ENCODE measurements at places on chromosomes 16 and 17.

- peak; percentile 70 for DNase-seq
Observed at GRCh38 chr17:78124081-78124835, 4.3 kb downstream of the TMC6 start.

DNA sequence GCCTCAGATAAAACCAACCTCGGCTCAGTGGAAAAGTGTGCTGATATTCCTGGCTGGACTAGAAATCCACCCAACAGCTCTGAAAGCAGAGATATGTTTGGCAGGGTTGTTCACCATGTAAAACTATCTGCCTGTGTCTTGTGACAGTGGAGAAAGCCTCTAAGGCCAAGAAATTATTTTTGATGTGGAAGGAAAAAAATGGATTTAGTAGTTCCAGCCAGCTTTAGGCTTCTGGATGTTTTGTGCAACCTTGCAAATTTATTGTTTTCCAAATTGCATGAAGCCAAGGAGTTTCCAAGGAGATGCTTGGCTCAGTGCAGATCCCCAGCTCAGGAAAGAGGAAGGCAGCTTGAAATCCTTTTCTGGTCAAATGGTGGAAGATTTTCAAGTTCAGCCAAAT lies 31.6 kb downstream of the TEKT5 start:
- DNase-seq: no peak

DNA sequence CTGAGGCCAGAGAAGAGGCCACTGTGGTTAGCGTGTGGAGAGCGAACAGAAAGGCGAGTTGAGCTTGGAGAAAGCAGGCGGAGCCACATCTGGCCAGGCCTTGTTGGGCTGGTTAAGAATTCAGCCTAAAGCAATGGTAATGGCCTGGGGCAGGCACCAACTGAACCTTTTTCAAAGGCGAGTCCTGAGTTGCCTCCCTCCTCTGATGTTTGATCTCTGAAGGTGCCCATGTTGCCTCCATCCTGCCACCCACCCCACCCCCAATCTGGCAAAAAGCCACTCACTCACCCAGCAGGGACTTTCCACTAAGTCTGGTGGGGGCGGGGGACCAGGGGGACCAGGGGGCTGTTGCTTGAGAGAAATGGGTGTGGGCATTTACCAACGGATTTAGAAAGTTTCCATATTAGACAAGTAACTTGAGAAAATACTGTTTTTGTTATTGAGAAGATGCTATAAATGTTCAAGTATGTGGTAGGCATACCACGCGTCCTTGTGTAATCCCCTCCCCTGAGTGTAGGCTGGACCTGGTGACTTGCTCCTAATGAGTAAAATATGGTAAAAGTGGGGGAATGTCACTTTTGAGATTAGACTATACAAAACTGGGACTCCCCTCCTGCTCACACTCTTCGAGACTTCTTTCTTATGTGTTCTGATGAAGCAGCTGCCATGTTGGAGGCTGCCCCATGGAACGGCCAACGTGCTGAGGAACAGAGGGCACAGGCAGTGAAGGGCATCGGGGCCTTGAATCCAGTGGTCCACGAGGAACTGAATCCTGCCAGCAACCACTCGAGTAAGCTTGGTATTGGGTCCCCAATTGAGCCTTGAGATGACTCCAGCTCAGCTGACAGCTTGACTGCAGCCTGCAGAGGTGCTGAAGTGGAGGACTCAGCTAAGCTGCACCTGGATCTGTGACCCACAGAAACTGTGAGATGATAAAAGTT lies 29.9 kb upstream of the TNS4 start:
- DNase-seq: no peak

DNA sequence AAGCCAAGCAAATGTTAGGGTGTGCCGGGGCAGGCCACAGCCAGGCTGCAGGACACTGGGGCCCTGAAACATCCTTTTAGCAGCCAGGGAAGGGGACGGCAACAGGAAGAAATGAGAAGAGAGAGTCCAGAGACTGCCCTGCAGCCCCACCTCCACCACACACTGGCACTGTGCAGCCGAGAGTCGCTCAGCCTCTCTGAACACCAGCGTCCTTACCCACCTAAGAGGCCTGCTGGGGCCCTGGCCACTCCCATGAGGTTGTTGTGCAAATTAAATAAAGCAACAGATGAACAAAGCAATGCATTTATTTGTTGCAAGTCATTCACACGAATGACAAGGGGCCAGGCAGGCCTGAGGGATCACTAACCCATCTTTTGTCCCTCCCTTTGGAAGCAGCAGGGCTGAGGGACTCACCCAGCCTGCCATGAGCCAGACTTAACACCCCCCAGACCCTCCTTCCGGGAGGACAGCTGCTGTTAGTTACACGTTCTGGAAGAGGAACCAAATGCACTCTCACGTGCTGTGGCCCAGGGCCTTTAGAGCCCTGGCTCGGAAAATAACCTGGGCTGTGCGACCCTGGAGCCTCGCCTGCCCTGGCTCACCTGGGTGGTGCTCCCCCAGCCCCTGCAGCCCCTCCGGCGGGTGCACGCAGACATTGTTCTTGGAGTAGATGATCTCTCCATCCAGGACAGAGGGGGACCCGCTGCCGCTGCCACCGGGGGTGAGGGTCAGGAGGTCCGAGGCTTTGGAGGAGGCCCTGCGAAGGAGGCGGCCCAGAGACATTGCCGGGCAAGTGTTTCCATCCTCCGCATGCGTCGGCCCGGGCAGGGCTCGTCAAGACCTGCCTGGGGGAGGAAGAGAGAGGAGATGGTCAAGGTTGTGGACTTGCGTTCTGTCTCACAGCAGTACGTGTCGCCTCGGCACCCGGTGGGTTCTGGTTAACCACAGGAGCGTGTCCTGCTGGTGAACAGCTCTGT lies 22.6 kb downstream of the TBC1D16 start:
- DNase-seq: no peak

DNA sequence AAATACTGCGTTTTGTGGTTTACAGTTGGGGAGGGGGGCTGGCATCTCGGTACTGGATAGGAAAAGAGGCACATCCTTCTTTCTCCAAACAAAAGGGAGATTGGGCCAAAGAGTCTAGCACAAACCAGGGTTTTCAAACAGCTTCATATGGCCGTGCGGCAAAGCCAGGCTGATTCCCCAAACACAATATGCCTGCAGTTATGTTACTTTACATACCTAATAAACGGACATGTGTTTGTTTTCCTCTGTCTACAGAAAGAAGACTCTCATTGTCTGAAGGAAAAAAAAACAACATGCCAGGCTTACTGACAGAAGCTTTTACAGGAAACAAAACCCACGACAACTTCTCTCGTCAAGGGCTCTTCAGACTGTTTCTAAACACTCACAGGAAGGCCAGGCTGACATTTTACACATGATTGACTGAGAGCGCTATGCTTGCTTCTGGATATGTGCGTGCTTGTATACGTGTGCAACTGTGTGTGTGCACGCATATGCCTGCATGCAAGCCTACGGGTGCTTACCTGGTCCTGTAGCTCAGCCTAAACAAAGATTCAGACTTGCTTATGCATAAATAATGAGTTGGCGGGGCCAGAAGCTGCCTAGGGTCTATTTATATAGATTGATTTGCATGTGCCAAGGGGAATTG lies 461.0 kb upstream of the C16orf82 start:
- no peak for DNase-seq

DNA sequence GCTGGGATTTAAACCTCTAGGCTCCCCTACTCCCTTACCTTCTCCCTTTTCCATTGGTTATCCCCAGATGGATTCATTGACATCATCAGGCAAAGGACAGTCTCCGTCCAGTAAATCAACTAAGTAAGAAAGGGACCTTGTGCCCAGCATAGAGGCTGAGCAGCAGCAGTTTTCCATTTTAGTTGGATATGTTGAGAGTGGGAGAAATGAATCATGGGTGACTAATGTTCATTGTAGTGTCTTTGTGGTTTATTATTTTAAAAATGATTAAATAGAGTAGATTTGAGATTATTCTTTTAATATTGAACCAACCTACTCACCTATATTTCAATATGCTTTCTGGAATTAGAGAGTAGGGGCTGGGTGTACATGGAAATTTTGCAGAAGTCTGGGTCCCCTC lies 99.4 kb upstream of the CACNG3 start:
- no peak for DNase-seq

DNA sequence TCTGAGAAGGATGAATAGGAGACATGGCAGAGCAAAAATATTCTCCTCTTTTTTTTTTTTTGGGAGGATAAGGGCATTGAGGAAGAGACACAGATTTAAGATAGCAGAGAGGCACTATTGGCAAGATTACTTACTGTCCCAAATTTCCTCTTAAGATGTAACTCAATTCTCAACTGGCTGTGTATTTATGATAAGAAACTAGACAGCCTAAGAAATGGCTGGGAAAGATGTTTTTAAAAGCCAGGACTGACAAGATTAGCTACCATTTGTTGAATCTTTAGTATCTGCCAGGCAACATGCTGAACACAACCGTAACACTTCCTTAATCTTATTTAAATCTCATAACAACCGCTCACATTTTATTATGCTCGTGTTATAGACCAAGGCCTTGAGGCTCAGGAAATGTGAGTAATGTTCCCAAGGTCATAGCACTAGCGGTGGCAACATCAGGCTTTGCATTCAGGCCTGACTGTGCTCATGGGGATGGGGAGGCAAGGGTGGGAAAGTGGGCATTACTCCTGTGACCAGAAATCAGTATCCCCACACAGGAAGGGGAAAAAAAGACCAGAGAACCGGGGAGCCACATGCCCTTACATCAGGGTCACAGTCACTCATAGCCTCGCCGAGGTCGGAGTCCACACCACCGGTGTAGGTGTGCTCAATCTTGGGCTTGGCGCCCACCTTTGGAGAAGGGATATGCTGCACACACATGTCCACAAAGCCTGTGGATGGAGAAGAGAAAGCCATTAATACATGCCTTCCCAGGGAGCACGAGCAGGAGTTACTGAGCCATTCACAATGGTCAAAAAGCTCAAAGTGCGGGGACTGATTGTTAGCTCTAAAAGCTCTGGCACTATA lies 15.6 kb downstream of the HIGD1B start:
- DNase-seq: no peak

GRCh38 chr16:65071433-65072311 lies 50.2 kb downstream of the CDH11 start:
- DNase-seq: no peak

DNA sequence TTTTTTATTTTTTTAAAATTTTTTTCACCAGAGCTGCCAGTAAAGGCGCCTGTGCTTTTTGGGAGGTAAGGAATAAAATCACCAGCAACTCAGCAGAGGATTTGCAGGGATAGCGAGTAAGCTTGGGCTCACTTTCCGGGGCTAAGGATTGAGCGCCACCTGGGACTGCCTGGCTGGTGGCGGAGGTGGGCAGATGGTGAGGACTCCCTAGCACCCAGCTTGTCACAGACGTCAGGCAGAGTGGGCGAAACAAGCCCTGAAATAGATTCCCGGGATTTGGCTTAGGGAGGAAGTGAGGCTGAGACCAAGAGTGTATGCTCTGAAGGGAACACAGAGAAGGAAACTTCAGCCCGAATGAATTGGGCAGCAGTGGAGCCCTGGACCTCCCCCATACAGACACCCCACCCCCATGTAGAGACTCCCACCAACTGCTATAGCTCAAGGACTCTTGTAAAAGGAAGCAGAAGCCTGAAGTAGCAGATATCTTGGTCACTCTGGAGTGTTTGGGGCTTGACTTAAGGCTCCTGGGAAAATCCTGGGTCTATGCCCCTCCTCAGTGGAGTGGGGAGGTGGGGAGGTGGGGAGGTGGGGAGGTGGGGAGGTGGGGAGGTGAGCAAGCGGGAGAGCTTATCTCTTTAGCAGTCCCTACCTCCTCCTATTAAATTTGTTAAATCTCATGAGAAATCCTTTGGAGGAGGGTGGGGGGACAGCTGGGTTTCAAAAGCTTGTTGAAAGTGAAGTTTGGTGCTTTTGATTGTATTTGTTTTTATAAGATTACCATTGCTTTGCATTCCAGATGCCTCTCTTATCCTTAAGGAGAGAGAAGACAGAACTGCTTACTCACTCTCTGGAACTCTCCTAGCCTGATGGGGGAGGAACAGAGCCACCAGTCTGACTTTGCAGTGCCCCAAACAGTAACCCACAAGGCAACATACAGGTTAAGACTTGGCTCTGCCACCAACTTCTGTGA lies 8.2 kb downstream of the ARL4D start:
- DNase-seq: no peak

GRCh38 chr17:78040440-78041385 lies 82.2 kb downstream of the TNRC6C start:
- peak; percentile 75 for DNase-seq

DNA sequence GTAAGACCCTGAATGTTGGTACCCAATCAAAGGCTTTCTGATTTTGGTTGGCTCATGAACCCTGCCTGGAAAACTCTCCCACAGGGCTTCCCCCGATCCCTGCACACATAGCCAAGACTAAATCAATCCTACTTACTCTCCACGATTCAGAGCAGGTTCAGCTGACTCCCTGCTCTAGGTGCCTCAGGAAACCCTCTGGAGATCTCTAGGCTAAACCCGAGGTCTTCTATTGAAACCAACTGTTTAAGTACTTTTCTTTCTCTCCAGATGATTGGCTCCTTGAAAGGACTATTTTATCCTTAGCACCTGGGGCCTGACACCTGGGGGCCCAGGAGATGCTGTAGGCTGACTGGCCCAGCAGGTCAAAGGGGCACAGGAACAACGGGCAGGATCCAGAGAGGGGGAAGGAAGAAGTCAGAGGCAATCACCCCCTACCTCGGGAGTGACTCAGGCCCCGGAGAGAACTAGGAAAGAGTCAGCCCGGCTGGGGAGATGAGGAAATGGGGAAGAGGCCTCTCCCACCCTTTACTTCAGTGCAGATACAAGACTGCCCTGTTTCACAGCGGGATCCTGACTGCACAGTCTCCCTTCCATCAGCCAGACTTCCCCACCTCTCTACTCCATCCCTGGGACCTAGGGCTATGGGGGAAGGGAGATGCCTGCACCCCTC lies 2.0 kb downstream of the TBC1D10B start:
- peak; percentile 81 for DNase-seq

DNA sequence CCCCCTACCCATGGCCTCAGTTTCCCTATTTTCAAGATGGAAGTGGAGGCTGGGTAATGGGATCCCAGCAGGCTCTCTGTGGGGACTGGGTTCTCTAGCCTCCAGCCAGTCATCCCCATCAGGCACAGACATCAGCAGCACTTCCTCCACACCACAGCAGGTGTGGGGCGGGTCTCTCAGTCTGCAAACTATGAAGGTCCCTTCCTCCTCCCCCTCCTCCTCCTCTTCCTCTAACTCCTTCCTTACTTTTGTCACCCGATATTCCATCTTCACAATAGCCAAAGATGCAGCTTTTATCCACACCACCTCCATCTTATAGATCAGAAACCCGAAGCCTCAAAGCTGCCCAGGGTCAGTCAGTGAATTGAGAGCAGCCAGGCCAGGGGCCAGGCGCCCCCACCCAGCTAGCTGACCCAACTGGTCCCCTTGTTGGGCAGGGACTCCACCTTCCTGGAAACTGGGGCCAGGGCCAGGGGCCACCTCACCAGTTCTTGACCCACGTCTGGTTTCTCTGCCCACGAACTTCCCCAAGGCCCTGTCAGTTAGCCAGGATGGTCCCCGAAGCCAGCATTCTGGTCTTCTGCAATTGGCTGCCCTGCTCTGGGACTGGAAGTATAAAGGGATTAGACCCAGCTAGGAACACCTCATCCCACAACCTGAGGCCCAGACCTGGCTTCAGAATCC lies 2.5 kb downstream of the FAM83G start:
- DNase-seq: no peak

DNA sequence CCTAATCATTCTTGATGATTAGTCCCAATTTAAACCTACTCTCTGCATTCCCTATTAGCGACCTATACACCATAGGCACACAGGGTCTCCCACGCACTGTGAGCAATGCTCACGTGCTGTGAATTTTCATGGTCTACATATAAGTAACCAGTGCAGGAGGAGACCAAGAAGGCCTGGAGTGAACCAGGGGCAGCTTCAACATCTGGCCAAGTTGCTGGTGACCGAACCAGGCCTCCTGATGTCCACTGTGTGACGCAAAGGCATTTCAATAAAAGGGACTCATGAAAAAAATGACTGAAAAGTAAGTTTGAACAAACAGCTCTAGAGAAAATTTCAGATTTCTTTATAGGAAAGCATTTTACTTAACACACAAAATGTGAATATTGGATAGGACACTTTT lies 107.0 kb downstream of the ZFHX3 start:
- DNase-seq: no peak

All from suppressor macrophage treated with lipopolysaccharide for 4 hours (primary cell).